ENCODE measurements at places on chromosomes 12 and 14. TPM values are rescaled to one million over a fixed set of nuclear protein-coding genes. Genes with fewer than 3 reads are reported as not detected.

GRCh38 chr12:69417231-69417630, 53.0 kb upstream of the FRS2 start:
- DNase-seq, result no peak

DNA sequence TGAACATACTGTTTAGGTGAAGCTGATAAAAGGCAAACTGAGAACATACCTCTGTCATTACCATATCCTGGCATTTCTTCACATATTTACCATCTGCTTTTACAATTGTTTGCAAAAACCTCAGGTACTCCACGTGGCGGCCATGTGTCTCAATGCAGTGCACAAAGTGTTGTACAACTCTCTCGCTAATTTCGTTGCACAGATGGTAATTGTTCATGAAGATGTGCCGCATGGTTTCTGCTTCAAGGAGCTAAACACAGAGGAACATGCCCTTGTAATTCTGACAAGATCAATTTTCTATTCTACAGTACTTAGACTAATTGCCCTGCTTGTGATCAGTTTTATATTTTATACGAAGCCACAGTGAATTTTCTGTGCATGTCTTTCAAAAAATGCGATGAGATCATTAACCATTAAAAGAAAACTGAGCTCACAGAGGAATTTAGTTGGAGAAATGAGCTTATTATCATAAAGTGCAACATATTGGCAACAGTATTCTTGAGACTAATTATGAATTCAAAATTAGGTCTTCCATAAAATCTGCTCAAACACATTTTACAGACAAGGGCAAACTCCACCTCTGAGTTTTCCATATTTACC, 233.8 kb downstream of the ITPR2 start:
- no peak for DNase-seq

The SYCP3 gene
- total RNA-seq, result 0.80 TPM

DNA sequence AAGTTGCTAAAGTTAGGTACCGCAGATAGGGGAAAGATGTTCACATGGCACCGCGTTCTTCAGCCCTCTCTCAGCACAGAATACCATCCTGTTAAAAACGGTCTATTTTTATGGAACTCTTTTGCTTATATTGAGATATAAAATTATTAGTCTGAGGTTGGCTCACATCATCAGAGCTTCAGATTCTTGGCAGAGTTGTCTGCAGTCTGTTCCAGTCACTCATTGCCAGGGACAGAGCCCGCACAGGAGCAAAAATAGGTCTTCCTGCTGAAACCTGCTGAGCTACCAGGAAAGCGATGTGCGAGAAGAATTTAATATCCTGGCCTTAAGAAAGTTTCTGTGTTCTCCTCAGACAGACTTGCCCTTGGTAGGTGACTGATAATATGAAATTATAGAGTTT, 249.8 kb downstream of the VRK1 start:
- DNase-seq, result no peak

DNA sequence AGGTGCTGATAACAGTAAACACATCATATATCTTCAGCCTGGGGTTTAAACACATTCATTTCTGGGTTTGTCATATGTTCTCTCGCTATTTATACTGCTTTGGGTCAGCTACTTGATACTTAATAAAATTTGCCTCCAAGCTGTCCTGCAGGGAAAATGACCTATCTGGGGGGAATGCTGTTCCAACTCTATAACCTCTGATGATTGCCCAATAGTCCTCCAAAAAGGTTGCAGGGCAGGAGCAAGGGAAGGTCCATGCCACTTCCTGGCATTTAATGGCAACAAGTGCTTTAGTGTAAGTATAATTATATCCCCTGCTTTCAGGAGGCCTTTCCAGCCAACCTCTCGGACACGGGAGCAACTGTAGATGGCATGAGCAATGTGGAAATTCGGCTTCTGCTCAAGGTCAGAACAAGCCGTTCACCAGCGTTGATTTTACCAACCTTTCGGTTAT, 198.0 kb upstream of the EEA1 start:
- no peak for DNase-seq

The TMEM117 gene
- 10.4 TPM for total RNA-seq

- no peak for DNase-seq
Measured at GRCh38 chr12:15115434-15115833, 105.8 kb downstream of the RERG start.

- no peak for DNase-seq
Measured at GRCh38 chr12:121293603-121294002, 2.9 kb downstream of the CAMKK2 start.

DNA sequence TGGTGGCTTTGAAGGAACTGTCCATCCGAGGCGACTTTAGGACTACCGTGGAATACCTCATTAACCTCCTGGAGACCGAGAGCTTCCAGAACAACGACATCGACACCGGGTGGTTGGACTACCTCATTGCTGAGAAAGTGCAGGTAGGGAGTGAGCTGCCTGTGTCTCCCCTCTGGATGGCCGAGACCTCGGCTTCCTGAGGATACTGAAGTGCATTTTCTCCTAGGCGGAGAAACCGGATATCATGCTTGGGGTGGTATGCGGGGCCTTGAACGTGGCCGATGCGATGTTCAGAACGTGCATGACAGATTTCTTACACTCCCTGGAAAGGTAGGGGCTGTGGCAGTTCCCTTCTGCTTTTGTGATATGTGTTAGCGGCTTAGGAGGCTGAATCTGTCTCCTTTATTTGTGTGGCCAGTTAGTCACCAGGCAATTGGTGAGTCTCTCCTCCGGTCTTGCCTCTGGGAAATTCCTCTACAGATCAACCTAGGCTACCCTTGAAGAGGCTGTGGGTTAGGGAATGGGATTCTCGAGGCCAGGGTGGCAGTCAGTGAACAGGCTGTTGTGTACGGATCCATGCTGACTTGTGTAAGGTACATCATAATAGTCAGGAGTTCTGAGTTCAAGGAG, 75.3 kb downstream of the ACACB start:
- DNase-seq, result no peak

- DNase-seq, result no peak
Measured at GRCh38 chr14:96888158-96888557, 91.0 kb downstream of the VRK1 start.

DNA sequence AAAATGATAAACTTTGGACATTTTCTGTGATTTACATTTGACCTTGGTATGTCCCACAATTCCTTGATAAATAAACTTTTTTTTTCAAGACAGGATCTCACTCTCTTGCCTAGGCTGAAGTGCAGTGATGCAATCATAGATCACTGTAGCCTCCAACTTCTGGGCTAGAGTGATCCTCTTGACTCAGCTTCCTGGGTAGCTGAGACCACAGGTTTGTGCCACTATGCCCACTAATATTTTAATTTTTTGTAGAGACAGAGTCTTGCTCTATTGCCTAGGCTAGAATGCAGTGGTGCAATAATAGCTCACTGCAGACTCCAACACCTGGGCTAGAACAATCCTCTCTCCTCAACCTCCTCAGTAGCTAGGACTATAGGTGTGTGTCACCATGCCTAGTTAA, 79.1 kb upstream of the PTGDR start:
- DNase-seq, result no peak

GRCh38 chr12:5441497-5442236, 9.8 kb downstream of the NTF3 start:
- no peak for DNase-seq

DNA sequence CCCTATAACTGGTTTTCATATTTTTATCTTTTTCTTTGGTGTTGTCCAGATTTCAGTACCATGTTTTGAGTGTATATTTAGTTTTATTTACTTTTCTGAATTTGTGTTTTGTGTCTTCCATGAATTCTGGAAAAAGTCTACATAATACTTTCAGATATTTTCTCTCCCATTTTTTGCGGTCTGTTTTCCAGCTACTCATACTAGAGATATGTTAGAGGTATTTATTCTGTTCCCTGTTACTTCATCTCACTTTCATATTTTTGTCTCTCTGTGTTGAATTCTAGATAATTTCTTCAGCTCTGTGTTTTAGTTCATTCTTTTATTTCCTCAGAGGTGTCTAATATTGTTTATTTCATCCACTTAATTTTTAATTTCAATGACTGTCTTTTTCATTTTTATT, 74.2 kb downstream of the IFT81 start:
- no peak for DNase-seq

DNA sequence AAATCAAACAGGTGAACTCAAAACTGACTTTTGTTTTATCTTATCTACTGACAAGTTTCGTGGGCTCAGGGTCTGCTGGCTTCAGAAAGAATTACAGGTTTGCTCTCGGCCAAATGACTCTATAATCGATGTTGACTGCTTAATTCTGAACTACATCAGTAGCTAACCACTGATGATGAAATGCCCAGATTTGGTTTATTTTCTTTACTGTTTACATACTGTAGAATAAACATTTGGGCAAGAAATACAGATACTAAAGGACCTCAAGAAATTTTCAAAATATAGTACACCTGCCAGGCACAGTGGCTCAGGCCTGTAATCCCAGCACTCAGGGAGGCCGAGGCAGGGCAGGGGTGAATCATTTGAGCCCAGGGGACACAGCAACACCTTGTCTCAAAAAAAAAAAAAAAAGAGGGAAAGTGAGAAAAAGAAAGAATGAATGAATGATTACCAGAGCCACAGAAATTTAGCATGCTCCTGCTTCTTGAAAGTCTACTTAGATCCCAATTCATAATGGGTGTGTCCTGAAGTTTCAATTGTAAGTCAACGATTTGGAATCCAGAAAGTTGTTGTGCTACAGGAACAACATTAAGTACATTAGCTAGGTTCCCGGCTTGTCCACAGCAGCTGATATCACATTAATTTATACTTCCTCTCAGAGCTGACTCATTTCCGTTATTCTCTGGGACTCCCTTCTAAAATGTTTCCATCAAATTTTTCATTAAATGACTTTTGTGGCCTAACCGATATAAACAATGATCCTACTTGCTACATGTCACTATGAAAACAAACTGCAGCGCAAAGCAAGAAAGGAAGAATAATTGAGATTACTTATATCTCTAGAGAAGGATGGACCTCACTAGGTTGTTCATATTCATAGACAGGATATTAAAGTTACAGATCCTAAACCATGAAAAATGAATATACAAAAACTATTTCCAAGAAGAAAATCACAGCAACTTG, 134.3 kb downstream of the MED13L start:
- DNase-seq, result no peak

GRCh38 chr12:107767466-107767865, 6.5 kb upstream of the PRDM4 start:
- no peak for DNase-seq

GRCh38 chr14:22002860-22003284, 329.3 kb upstream of the OR4E1 start:
- no peak for DNase-seq

The ARG2 gene
- total RNA-seq, result 2.0 TPM

The GARIN6 gene
- not detected for total RNA-seq

The SUSD6 gene
- total RNA-seq, result 97.8 TPM

The NEUROD4 gene
- not detected for total RNA-seq

The AMDHD1 gene
- total RNA-seq, result 1.5 TPM

DNA sequence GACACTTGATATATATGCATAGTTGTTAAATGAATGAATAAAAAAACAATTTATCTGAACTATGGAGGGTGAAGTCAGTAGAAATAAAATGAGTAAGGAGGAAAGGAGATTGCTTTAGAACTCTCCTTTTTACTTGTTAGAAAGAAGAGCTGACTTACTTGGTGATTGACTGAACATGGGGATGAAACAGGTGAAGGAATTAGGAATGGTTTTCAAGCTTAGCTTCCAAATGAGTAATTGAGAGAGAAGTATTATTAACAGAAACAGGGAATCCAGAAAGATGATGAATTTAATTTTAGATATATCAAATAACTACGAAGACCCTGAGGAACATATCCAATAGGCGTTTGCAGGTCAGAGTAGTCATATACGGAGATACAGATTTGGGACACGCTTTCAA, 33.6 kb upstream of the EMP1 start:
- DNase-seq, result no peak

DNA sequence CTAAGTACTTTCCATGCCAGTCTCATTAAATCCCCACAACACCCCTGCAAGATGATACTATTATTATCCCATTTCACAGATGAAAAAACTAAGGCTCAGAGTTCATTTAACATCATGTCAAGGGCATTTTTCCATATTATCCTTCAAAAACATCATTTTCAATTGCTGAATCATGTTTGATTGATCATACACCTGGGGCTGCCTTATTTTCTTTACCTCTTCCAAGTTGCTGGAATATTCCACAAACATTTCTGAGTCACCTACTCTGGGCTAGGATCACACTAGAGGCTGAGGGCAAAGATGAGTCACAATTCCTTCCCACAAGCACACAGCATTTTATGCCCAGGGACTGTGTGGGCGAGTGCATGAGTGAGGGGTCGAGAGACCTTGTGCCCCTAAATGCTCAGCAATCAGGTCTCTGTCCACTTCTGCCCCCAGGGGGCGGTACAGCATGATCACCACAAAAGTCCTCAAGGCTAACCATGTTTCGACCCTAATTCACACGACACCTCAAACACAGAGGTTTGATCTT, 14.1 kb upstream of the TMEM119 start:
- peak; percentile 75 for DNase-seq

DNA sequence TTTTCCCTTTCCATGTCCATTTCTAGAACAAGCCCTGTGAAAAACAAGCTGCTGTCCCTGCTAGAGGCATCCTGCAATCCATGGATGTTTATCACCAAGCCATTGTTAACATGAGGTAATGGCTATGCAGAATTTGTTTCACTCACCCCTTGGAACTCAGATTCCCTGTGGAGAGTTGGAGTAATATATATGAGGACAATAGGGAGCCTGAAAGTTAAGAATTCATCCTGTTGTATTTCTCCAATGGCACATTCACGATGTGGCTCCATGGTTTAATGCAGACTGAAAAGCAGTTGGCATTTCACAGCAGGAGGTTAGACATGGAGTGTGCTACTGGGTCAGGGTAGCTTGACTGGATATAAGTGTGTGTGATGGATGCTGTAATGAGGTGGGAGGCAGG, 32.4 kb downstream of the GPR65 start:
- DNase-seq, result no peak

The CLEC7A gene
- total RNA-seq, result 0.67 TPM

The IFNG-AS1 gene
- 19.0 TPM for total RNA-seq

The HOXC11 gene
- not detected for total RNA-seq

DNA sequence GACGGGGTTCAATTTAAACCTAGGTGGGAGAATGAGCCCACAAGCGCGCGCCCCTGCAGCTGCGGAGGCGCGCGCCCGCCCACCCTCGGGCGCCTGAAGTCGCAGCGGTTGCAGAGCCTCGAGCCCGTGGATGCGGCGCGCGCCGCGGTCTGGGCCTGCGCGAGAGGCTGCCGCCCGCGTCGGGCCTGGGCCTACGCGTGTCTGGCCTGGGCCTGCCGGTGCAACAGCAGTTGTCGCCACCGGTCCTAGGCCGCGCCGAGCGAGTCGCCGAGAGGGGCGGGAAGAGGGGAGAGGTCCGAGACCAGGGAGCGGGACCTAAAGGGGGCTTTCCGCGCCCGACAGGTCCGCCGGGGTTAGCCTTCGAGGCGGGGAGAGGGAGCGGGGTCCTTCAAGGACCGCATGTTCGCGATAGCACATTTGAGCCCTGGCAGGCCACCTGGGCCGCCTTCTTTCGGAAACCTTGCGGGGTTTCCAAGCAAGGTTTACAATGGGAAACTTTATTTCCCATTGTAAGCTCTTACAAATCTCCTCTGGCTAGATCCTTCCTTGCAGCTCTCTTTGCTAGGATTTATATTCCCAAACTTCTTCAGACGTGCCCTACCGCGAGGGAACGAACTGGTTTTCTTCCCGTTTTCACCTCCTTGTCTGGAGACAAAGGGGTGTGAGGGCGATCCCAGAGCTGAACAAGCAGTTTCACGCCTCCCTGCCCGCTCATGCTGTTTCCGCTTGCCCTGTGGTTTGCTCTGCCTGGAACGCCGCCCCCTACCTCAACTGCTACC, 6.8 kb downstream of the SIX6 start:
- peak; percentile 26 for DNase-seq

All from B cell (primary cell).